AG20443 (cell line): ENCODE measurements at places on chromosomes 2 and 18.

GRCh38 chr2:133157141-133157540, 411.1 kb downstream of the NCKAP5 start:
- DNase-seq = no peak

DNA sequence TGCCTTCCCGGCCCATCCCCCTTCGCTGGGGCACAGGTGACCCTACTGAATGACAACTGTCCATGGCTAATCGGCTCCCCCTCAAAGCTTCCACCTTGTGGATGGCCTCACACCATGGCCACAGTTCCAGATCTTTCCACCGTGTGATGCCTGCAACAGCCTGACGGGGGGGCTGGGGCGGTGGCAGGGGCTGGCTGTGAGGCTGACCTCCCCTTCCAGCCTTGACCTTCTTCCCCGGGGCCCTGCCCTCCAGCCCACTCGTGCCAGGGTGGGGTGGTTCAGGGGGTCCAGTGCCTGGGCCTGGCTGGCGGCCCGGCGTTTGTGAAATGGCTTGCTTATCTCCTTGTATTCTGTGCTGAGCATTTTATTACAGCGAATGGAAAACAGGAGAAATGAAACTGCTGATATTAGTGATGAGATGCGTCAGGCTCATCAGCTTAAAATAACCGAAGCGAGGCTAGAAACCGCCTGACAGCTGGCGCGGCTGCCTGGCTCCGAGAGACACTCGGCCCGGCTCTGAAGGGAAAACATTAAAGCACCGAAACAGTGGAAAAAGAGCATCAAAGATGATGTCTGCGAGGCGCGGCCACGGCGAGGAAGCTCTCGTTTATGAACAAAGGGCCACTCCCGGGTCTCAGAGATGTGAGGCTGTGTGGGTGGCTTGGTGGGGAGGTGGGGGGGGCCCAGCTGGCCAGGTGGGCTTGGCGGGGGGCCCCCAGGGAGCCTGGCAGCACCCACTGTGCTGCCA, 916 bp upstream of the PDCD1 start:
- DNase-seq = peak; percentile 75

- DNase-seq = no peak
These were observed 732.9 kb upstream of the VRK2 start for GRCh38 chr2:57313678-57314077.

GRCh38 chr2:159209341-159210306, 76.9 kb downstream of the WDSUB1 start:
- no peak for DNase-seq

GRCh38 chr2:15560140-15560987, 770 bp downstream of the NBAS start:
- peak; percentile 63 for DNase-seq

DNA sequence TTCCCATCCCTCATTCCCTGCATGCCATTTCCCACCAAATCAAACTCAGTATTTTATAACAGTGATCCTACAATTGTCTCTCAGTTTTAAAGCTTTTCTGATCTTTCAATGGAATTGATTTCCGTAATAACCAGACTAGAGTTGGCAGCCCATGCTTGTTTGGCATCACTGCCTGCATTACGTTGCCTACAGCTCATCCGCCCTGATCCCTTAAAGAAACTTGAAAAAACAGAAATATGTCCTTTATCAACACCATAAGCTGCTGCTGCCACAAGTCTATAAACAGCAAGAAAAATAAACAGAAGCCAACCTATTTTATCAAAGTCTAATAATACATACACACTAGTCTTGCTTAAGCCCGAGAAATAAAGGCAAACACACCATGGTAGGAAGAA, 331.0 kb downstream of the METTL4 start:
- DNase-seq = no peak

DNA sequence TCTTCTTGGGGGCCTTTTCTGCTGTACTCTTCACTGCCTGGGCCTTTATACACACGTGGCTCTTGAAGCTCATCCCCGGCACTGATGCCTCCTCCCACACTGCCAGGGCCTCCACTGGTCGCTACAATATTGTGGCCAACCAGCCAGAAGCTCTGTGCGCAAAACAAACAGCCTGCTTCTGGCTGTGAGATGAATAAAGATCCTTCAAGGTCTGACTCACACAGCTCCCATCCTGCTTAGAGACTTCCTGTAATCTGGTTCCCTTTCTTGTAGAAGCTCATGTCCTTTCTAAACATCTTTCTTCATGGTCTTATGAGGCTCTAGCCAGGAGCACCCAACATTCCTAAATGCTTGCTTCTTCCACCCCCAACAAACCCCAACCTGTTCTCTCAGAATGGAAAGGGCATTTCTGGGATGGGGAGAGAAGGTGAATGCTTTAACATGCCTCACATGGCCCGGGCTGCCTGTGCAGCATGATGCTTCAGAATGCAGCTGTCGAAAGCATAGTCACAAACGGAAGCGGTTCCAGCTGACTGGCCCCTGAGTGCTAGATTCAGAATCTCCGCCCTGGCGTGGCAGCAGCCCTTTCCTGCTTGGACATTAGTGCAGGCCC, 24.6 kb downstream of the NRP2 start:
- DNase-seq = peak; percentile 84

DNA sequence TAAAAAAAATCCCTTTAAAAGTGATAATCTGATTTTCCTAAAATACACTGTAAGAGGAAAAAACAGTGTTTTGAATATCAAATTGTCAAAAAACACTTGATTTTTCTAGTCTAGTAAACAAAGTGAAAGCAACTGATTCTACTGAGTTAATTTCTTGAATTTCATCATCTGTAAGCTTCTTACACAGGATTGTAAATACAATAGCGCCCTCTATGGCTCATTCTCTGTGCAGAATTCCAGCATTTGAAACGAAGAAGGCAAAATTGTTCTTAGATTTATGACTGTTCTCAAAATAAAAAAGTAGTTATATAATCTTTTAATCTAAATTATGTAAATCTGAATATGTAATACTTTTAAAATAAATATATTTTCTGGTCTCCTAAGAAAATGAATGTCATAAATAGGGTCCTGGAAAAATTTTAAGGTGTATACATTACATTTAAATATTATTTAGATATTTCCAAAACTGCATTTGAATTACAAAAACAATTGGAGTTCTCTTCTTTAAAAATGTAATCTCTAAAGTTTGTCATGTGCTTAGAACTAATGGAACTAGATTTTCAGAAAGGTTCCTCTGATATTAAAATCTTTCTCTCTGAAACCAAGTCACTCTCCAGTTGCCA, 176.9 kb upstream of the MC4R start:
- DNase-seq = peak; percentile 23

DNA sequence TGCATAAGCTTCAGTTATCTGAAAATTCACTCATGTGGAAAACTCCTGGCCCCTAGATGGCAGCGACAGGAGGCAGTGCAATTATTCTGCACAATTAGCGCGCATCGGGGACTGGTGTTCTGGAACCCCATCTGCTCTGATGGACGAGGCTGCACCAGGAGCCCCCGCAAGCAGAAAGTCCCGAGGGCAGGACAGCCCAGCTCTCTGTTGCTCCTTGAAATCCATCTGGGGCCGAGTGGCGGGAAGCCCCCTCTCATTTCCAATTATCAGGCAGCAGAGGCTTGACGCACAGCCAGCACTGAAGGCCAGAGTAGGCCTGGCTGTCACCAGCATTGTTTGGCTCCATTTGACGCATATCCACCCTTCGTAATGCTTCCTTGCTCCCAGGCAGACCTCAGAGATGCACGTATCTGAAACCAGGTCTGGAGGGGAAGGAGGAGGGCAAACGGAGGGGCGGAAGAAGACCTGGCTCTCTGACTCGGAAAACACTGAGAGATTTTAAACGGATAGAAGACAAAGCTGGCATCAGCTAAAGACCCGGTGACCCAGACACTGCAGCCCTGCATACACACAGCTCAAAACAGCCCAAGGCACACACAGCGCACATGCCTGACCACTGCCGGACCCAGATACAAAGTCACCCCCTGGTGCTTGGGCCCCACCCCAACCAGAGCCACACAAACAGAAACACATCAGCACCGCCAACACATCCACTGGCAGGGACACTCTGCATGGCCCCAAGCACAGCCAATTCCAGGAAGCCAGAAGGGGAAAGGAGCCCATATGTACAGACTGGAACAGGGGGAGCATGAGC, 69.8 kb downstream of the TNS1 start:
- no peak for DNase-seq

DNA sequence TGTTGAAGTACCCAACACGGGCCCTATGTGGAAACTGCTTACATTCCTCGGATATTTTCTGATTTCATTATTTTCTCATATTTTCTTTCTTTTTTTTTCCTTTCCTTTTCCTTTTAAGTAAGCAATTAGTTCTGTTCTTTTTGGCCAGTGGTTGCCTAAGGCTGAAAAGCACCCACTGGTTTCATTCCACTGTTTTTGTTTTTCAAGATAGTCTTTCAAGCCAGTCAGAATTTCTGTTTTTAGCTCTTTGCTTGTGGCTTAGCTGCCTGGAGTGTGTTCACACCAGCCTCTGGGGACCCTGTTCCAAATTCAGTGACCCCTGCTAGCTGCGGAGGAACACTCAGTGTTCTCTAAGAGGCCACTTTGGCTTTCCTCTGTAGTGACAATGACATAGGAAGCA, 73.6 kb downstream of the NRP2 start:
- DNase-seq = peak; percentile 38

- no peak for DNase-seq
These were observed 657 bp upstream of the BIN1 start for GRCh38 chr2:127107622-127107999.
